Motor neuron (in vitro differentiated cells): ENCODE measurements at places on chromosomes 13 and 19.

GRCh38 chr19:58278541-58279041, at the start of gene ZNF8:
ZNF8 (plus strand) TSS chr19:58278955; CDS start chr19:58279082, 127 bp downstream.
- ATAC-seq: peak; percentile 96

GRCh38 chr13:83568019-83568418, 314.3 kb downstream of the SLITRK1 start:
- ATAC-seq: no peak

DNA sequence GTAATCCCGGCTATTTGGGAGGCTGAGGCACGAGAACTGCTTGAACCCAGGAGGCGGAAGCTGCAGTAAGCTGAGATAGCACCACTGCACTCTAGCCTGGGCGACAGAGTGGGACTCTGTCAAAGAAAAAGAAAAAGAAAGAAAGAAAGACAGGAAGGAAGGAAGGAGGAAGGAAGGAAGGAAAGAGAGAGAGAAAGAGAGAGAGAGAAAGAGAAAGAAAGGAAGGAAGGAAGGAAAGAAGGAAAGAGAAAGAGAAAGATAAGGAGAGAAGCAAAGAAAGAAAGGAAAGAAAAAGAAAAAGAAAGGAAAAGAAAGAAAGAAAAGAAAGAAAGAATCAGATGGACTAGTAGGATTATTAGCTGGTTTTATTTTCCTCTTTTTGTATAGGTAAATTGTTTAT, 22.8 kb downstream of the ZNF541 start:
- no peak for ATAC-seq

- ATAC-seq: no peak
These were observed 12.8 kb downstream of the ELF1 start for GRCh38 chr13:41006306-41006705.

GRCh38 chr19:45306040-45306439, 16.6 kb downstream of the CKM start:
- no peak for ATAC-seq
